Thymus (tissue), 14 donors: ENCODE measurements at places on chromosomes 16 and 17. TPM values are rescaled to one million over a fixed set of nuclear protein-coding genes. Genes with fewer than 3 reads are reported as not detected.

KRTAP3-1 gene
- not detected for total RNA-seq

ENPP7 gene
- 0.05 TPM for total RNA-seq

CCL23 gene
- 0.61 TPM for total RNA-seq

KRT28 gene
- total RNA-seq = 0.05 TPM

NEURL4 gene
- 12.3 TPM for total RNA-seq

PLCG2 gene
- total RNA-seq = 10.1 TPM

DNA sequence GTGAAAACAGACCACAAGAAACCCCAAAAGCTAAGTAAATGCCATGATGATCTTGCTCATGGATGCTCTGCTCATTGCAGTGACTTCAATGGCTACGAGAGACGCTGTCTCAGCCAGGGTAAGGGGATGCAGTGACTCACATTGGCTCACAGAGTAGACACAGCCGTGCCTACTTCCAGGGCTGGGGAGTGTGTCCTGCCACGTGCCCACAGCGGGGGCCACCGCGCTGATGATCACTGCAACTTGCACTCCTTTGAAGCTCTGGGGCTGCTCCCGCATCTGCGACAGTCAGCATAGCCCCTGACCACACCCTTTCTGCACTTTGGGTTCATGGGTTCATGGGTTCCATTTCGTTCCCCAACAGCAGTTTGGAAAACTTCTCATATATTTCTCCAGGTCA, 231.4 kb upstream of the RPL38 start:
- H3K36me3 ChIP-seq = no peaks in the 10 kb centered on the region
- H3K4me3 ChIP-seq = no peak overlapping the region
- no peak overlapping the region for H3K27ac ChIP-seq
- DNase-seq = no peak
- peaks cover 10% of the 10 kb centered on the region for H3K27me3 ChIP-seq
- no peaks in the 10 kb centered on the region for H3K4me1 ChIP-seq

GRCh38 chr16:83689385-83689831, 118.4 kb upstream of the HSBP1 start:
- H3K27me3 ChIP-seq = no peaks in the 10 kb centered on the region
- H3K4me3 ChIP-seq = no peak overlapping the region
- no peak for DNase-seq
- no peak overlapping the region for H3K27ac ChIP-seq
- no peaks in the 10 kb centered on the region for H3K36me3 ChIP-seq
- no peaks in the 10 kb centered on the region for H3K4me1 ChIP-seq

- H3K4me3 ChIP-seq = no peak overlapping the region
- no peaks in the 10 kb centered on the region for H3K4me1 ChIP-seq
- no peak for DNase-seq
- no peaks in the 10 kb centered on the region for H3K27me3 ChIP-seq
- peak overlapping the region; percentile 64 for H3K27ac ChIP-seq
Measured at GRCh38 chr16:30741461-30741914, 6.7 kb upstream of the PHKG2 start.

DNA sequence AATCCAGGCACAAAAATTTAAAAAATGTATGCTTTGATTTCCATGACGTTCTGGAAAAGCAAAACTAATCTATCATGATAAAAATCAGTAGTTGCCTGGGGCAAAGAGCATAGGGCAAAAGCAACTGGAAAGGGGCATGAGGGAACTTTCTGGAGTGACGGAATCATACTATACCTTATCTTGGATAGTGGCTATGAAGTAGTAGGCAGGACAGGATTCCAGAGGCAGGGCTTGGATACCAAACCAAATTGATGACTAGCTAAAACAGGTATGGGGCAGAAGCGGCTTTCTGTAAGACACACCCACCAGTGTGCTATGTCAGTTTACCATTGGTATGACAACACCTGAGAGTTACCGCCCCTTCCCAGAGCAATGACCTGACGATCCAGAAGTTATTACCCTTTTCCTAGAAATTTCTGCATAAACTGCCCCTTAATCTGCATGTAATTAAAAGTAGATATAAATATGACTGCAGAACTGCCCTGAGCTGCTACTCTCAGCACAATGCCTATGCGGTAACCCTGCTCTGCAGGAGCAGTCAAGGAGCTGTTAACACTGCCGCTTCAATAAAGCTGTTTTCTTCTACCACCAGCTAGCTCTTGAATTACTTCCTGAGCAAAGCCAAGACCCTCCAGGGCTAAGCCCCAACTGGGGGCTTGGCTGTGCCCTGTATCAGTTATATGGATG, 56.7 kb downstream of the CFDP1 start:
- peaks cover 15% of the 10 kb centered on the region for H3K4me1 ChIP-seq
- H3K27me3 ChIP-seq = peaks cover 3% of the 10 kb centered on the region
- H3K4me3 ChIP-seq = no peak overlapping the region
- H3K27ac ChIP-seq = no peak overlapping the region
- H3K36me3 ChIP-seq = peaks cover 8% of the 10 kb centered on the region

DNA sequence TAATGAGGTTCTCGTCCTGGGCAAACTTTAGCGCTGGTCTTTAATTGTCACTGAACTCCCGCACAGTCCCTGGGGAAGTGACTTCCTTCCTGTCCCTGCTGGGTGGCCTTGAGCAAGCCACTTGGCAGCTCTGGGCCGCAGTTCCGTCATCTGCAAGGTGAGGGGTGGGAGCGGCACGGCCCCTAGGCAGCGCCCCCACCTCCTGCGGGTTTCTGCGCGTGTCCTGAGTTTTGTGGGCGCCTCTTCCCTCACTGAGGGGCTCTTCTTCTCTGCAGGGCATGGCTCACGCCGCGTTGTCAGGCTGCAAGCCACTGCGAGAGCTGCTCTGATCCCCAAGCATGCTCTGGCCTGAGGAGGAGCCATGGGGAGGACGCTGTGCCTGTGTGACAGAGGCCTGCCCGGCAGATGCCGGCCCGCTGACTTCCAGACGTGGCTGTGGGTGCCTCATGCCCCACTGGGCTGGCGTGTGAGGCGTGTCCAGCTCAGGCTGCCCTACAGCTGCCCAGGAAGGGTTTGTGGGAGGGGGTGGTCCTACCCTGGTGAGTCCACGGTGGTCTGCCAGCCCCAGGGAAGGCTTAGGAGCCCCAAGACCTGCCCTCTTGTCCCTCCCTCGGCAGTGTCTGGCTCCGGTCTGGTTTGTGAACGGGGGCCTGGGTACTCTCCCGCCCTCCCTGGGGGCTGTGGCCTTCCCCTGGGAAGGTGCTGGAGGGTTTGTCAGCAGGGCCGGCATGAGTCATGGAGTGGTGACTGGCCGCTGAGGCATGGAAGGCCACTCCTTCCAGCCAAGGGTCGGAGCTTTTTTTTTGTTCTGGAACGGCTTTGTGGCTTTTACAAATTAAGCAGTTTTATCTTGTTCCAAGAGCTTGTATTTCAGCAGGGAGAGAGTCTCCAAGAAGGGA, 182.0 kb downstream of the SEC14L1 start:
- H3K27ac ChIP-seq = peak overlapping the region; percentile 72
- no peak for DNase-seq
- no peaks in the 10 kb centered on the region for H3K36me3 ChIP-seq
- peaks cover 86% of the 10 kb centered on the region for H3K4me1 ChIP-seq
- no peaks in the 10 kb centered on the region for H3K27me3 ChIP-seq

- no peak for DNase-seq
- no peak overlapping the region for H3K4me3 ChIP-seq
- no peak overlapping the region for H3K27ac ChIP-seq
- no peaks in the 10 kb centered on the region for H3K4me1 ChIP-seq
- H3K27me3 ChIP-seq = no peaks in the 10 kb centered on the region
Measured at GRCh38 chr16:73265124-73265837, 217.4 kb upstream of the ZFHX3 start.

- H3K36me3 ChIP-seq = no peaks in the 10 kb centered on the region
- DNase-seq = no peak
- H3K27ac ChIP-seq = no peak overlapping the region
- peaks cover 2% of the 10 kb centered on the region for H3K27me3 ChIP-seq
- no peaks in the 10 kb centered on the region for H3K4me1 ChIP-seq
Measured at GRCh38 chr16:86854626-86855294, 276.4 kb downstream of the FOXL1 start.

- no peaks in the 10 kb centered on the region for H3K4me1 ChIP-seq
- H3K36me3 ChIP-seq = peaks cover 38% of the 10 kb centered on the region
- H3K27ac ChIP-seq = no peak overlapping the region
- H3K4me3 ChIP-seq = no peak overlapping the region
- no peaks in the 10 kb centered on the region for H3K27me3 ChIP-seq
Measured at GRCh38 chr16:16014329-16015224, 65.2 kb downstream of the ABCC1 start.

GRCh38 chr17:77521076-77521475, 380.3 kb downstream of the SEC14L1 start:
- no peak overlapping the region for H3K4me3 ChIP-seq
- H3K27ac ChIP-seq = no peak overlapping the region
- H3K36me3 ChIP-seq = no peaks in the 10 kb centered on the region
- no peaks in the 10 kb centered on the region for H3K4me1 ChIP-seq

- DNase-seq = no peak
- peaks cover 2% of the 10 kb centered on the region for H3K27me3 ChIP-seq
- no peaks in the 10 kb centered on the region for H3K36me3 ChIP-seq
- H3K4me3 ChIP-seq = no peak overlapping the region
- H3K4me1 ChIP-seq = no peaks in the 10 kb centered on the region
Measured at GRCh38 chr17:74520016-74520434, 11.2 kb downstream of the CD300LB start.

- peaks cover 92% of the 10 kb centered on the region for H3K36me3 ChIP-seq
- no peak overlapping the region for H3K4me3 ChIP-seq
- H3K4me1 ChIP-seq = peaks cover 3% of the 10 kb centered on the region
- H3K27me3 ChIP-seq = no peaks in the 10 kb centered on the region
- no peak overlapping the region for H3K27ac ChIP-seq
- no peak for DNase-seq
Measured at GRCh38 chr17:82924812-82925211, 85.0 kb upstream of the ZNF750 start.

DNA sequence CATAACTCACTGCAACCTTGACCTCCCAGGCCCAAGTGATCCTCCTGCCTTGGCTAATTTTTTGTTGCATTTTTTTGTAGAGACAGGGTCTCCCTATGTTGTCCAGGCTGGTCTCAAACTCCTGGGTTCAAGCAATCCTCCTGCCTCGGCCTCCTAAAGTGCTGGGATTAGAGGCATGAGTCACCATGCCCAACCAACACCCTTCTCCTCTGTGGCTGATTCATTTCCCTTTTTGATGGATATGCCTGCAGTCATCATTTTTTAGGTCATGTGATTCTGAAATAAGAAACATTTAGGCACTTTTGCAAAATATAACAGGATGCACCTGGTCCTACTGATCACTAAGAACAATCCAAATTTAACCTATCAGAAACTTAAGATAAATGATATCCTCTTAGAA, 44.0 kb upstream of the YPEL2 start:
- H3K36me3 ChIP-seq = no peaks in the 10 kb centered on the region
- H3K27ac ChIP-seq = peak overlapping the region; percentile 51
- H3K4me1 ChIP-seq = peaks cover 6% of the 10 kb centered on the region
- DNase-seq = no peak
- H3K4me3 ChIP-seq = no peak overlapping the region
